ENCODE measurements at places on chromosomes 3 and 15.

- H3K4me1 ChIP-seq = peaks cover 3% of the 10 kb centered on the region
- H3K27me3 ChIP-seq = no peaks in the 10 kb centered on the region
- H3K36me3 ChIP-seq = peaks cover 22% of the 10 kb centered on the region
- no peak for DNase-seq
- no peak overlapping the region for H3K4me3 ChIP-seq
Measured at GRCh38 chr3:31615071-31615875, 82.5 kb downstream of the STT3B start.

GRCh38 chr15:20356444-20356910 is 185.1 kb downstream of the GOLGA6L6 start:
- no peak overlapping the region for H3K27ac ChIP-seq
- DNase-seq = peak; percentile 79
- H3K36me3 ChIP-seq = no peaks in the 10 kb centered on the region
- H3K4me1 ChIP-seq = peaks cover 8% of the 10 kb centered on the region

- H3K4me3 ChIP-seq = no peak overlapping the region
- no peak for DNase-seq
- no peaks in the 10 kb centered on the region for H3K27me3 ChIP-seq
- peaks cover 32% of the 10 kb centered on the region for H3K36me3 ChIP-seq
- no peaks in the 10 kb centered on the region for H3K4me1 ChIP-seq
Measured at GRCh38 chr15:42354824-42355223, 4.5 kb upstream of the CAPN3 start.

GRCh38 chr3:68059628-68060152 is 405.3 kb upstream of the SUCLG2 start:
- peaks cover 13% of the 10 kb centered on the region for H3K4me1 ChIP-seq
- H3K36me3 ChIP-seq = no peaks in the 10 kb centered on the region
- DNase-seq = no peak
- no peak overlapping the region for H3K27ac ChIP-seq
- H3K27me3 ChIP-seq = no peaks in the 10 kb centered on the region

DNA sequence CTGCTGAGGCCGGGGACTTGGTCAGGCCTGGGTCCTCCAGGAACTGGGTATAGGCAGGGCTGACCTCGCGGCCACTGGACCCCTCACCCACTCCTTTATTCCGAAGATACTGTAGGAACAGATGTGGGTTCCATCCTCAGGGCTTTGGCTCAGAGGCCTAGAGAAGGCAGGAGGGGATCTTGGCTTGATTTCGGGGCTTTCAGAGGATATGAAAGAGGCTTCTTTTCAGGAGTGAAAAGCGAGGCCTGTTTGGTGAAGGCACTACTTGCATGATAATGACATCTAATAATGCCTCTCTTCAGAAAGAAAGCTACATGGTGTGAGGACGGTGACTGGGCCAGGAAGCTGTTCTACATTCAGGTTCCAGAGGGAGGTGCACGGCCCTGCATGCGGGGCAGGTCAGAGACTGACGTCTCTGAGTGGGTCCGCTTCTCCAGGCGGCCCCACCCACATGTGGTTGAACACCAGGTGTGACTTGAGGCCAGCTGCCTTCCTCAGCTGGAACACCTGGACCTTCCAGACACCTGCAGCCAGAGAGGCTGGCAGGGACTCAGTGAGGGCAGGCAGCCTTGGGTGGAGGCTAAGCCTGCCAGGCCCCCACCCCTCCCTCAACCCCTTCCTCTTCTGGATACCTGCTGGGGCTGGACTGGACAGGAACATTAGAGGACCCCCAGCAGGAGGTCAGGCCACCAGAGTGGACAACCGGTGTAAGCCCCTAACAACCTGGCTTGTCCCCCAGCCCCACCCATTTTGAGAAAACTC is 31.1 kb upstream of the HHATL start:
- no peaks in the 10 kb centered on the region for H3K4me1 ChIP-seq
- no peaks in the 10 kb centered on the region for H3K36me3 ChIP-seq
- no peak overlapping the region for H3K4me3 ChIP-seq
- no peak overlapping the region for H3K27ac ChIP-seq
- DNase-seq = no peak
- H3K27me3 ChIP-seq = no peaks in the 10 kb centered on the region

DNA sequence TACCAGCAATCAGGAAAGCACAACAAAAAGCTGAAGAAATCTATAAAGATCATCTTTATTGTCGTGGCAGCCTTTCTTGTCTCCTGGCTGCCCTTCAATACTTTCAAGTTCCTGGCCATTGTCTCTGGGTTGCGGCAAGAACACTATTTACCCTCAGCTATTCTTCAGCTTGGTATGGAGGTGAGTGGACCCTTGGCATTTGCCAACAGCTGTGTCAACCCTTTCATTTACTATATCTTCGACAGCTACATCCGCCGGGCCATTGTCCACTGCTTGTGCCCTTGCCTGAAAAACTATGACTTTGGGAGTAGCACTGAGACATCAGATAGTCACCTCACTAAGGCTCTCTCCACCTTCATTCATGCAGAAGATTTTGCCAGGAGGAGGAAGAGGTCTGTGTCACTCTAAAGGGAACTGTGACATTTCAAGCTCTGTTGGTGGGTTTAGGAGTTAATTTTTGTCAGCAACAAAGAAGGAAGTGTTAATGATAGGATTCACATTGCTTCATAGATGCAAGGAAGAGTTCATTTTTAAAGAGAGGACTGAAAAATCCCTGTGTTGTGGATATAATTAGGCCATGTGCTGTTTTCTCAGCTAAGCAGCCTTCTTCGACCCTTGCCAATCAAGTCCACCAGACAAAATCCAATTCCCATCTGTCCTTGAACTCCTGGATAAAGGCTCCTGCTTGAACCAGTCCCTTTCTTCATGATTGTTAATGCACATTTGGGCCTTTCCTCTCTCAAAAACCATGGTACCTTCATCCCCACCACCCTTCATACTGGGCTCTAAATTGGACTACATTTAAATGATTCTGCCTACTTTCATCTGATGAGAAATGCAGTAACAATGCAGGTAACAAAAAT is 1.2 kb downstream of the GPR15 start:
- DNase-seq = no peak
- peaks cover 16% of the 10 kb centered on the region for H3K4me1 ChIP-seq
- H3K4me3 ChIP-seq = peak overlapping the region; percentile 94
- H3K36me3 ChIP-seq = peaks cover 2% of the 10 kb centered on the region

- no peak for DNase-seq
- H3K27me3 ChIP-seq = no peaks in the 10 kb centered on the region
- no peak overlapping the region for H3K4me3 ChIP-seq
- peaks cover 49% of the 10 kb centered on the region for H3K4me1 ChIP-seq
Measured at GRCh38 chr3:16494814-16495431, 18.6 kb downstream of the RFTN1 start.

DNA sequence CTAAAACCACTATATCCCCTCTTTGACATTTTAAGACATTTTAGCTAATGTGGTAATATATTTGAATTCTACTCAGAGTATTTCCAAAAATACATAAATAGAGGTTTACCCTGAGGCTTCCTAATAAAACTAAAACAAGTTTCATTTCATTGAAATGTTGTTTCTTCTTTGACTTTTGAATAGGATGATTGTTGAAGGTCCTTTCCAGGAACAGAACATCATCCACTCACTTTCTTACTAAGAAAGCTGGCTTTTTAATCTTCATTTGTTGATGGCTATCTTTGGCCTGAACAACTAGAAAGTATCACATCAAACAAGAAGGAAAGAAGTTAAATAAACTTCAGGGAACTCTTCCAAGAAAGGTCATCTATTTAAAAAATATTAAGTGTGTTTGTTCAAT is 169.7 kb downstream of the RAP2B start:
- H3K27ac ChIP-seq = no peak overlapping the region
- no peak overlapping the region for H3K4me3 ChIP-seq
- no peaks in the 10 kb centered on the region for H3K27me3 ChIP-seq
- no peaks in the 10 kb centered on the region for H3K4me1 ChIP-seq
- DNase-seq = no peak

DNA sequence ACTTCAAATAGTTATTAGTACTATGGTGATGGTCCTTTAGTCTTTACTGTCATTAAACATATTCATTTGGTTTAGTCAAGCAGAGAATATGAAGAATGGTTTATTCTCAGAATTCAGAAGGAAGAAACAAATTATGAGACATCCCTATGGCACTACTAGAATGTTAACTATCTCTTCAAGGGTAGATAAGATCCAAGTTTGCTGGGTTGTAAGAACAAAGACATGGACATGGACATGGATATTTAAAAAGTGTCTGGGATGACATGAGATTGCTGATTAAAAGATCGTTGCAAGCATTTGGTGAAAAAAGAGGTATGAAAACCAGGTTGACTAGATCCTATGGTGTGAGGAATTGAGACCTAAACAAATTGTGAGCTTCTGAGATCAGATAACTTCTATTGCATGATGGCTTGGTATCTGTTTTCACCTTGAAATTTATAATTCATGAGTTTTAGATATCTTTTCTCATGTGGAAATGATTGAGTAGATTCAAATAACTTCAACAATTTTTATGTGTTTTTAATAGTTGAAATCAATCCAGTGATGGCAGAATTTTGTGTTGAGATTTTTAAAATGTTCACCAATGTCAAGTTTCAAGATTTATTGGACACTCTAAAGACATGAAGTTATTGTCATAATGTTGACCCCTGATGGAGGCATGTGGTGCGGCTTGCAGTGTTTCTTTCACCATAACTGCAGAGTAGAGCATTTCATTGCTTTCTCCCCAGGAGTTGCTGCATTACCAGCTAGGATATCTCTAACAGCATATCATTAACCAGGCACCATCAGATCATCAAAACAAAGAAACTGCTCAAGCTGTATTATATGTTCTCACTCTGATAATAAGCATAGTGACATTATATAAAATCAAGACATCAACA is 72.6 kb downstream of the NAALADL2 start:
- no peak overlapping the region for H3K27ac ChIP-seq
- H3K36me3 ChIP-seq = no peaks in the 10 kb centered on the region
- DNase-seq = no peak
- no peaks in the 10 kb centered on the region for H3K4me1 ChIP-seq

DNA sequence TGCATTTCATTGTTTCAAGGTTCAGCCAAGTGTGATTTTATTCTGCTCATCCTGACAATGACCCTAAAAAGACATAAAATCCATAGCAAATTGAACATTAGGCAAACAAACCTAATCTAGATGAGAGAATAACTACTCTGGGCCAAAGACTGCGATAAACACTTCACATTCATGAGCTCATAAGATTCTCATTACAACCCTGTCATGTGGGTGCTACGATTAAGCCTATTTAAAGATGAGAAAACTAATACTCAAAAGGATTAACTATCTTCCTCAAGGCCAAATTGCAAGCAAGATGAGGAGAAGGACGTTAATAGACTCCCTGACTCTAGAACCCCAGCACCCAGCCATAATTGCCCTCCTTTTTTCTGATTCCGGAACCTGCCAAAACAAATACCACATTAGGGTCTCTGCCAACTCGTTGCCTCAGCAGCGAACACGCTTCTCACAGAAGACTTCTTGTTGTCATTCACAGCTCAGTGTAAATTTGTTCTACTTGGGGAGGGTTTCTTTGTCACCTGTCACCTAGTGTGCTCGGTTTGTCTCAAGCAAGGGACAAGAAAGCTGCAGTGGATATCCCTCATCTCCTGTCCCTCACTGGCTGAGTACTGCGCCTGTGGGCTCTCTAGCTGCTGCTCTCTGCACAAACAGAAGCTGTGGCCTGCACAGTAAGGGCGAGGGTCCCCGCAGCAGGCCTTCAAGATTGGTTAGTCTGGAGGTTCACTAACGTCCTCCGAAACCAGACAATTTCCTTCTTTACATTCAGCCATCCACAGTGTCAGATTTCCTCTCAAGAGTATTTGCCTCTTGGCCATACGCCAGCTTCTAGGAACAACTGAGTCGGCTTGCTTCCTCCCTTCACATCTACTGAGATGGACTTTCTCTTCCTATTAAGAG is 200.0 kb upstream of the UBE2E2 start:
- H3K4me3 ChIP-seq = no peak overlapping the region
- H3K27me3 ChIP-seq = no peaks in the 10 kb centered on the region
- H3K27ac ChIP-seq = no peak overlapping the region
- DNase-seq = no peak

- H3K27me3 ChIP-seq = no peaks in the 10 kb centered on the region
- H3K4me3 ChIP-seq = no peak overlapping the region
- no peaks in the 10 kb centered on the region for H3K36me3 ChIP-seq
- no peak overlapping the region for H3K27ac ChIP-seq
- no peak for DNase-seq
- H3K4me1 ChIP-seq = no peaks in the 10 kb centered on the region
Measured at GRCh38 chr3:178699810-178700209, 163.6 kb downstream of the KCNMB2 start.

DNA sequence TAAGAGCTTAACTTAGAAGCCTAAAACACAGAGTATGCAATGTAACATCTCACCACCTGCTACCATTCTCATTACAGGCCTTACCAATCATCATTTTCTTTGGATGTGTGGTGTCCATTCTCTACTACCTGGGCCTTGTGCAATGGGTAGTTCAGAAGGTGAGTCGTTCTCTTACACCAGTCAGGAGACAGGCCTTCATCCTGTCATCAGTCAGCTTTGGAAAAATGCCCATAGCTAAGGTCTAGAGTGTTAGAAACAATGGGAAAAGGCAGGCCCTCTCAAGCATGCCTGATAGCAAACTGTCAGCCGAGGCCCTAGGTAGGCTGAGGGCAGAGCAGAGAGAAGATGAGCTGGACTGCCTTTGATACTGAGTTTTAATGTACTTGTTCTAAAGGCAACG is 13.5 kb downstream of the SLC28A2 start:
- DNase-seq = no peak
- no peak overlapping the region for H3K4me3 ChIP-seq
- no peaks in the 10 kb centered on the region for H3K4me1 ChIP-seq
- H3K27me3 ChIP-seq = peaks cover 5% of the 10 kb centered on the region

- no peaks in the 10 kb centered on the region for H3K4me1 ChIP-seq
- DNase-seq = no peak
- H3K27me3 ChIP-seq = no peaks in the 10 kb centered on the region
- no peak overlapping the region for H3K4me3 ChIP-seq
- no peaks in the 10 kb centered on the region for H3K36me3 ChIP-seq
Measured at GRCh38 chr3:161171113-161171512, 50.0 kb upstream of the NMD3 start.

GRCh38 chr3:46892285-46893145 is 15.0 kb downstream of the PTH1R start:
- peaks cover 9% of the 10 kb centered on the region for H3K4me1 ChIP-seq
- no peaks in the 10 kb centered on the region for H3K36me3 ChIP-seq
- no peak overlapping the region for H3K27ac ChIP-seq
- no peak overlapping the region for H3K4me3 ChIP-seq
- peaks cover 5% of the 10 kb centered on the region for H3K27me3 ChIP-seq
- DNase-seq = no peak

- H3K4me1 ChIP-seq = peaks cover 12% of the 10 kb centered on the region
- H3K27me3 ChIP-seq = no peaks in the 10 kb centered on the region
- no peak for DNase-seq
- no peak overlapping the region for H3K4me3 ChIP-seq
- no peaks in the 10 kb centered on the region for H3K36me3 ChIP-seq
- H3K27ac ChIP-seq = peak overlapping the region; percentile 14
Measured at GRCh38 chr3:9947025-9947995, 4.9 kb downstream of the PRRT3 start.

DNA sequence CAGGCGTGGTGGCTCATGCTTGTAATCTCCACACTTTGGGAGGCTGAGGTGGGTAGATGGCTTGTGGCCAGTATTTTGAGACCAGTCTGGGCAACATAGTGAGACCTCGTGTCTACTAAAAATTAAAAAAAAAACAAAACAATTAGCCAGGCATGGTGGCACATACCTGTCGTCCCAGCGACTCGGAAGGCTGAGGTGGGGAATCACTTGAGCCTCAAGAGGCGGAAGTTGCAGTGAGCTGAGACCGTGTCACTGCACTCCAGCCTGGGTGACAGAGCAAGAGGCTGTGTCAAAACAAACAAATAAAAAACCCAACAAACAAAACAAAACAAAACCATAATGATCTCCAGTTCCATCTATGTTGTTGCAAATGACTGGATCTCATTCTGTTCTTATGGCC is 341.3 kb upstream of the CFAP20DC start:
- no peaks in the 10 kb centered on the region for H3K36me3 ChIP-seq
- no peak overlapping the region for H3K27ac ChIP-seq
- H3K4me1 ChIP-seq = peaks cover 25% of the 10 kb centered on the region
